ENCODE measurements at places on chromosomes 12 and 14. TPM values are rescaled to one million over a fixed set of nuclear protein-coding genes. Genes with fewer than 3 reads are reported as not detected.

GRCh38 chr12:65891987-65892481 lies 67.8 kb downstream of the HMGA2 start:
- peak overlapping the region; percentile 50 for H3K4me3 ChIP-seq
- peaks cover 8% of the 10 kb centered on the region for H3K36me3 ChIP-seq
- peak; percentile 84 for DNase-seq
- H3K27me3 ChIP-seq = no peaks in the 10 kb centered on the region
- H3K4me1 ChIP-seq = peaks cover 77% of the 10 kb centered on the region

DNA sequence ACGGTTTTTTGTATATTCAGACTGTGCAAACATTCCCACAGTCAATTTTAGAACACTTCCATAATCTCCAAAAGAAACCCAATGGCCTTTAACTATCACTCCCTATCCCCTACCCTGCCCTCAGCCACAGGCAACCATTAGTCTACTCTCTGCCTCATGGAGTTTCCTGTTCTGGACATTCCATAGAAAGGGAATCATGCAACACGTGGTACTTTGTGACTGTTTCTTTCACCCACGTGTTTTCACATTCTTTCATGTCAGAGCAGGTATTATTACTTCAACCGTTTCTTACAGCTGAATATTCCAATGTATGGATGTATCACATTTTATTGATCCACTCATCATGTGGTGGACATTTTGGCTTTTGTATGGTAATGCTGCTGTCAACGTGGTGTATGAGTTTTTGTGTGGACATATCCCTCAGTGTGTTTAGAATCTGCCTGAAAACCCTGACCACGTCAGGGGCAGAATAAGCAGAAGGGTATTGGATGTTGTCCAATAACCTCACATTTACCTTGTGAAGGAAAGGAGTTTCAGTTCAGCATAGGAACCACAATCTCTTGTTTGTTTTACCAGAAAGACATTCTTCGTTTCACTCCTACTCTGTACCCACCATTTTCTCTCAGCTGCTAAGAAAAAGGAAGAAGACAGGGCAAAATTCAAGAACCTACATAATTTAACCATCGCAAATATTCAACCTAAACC lies 107.5 kb upstream of the DYRK2 start:
- no peaks in the 10 kb centered on the region for H3K4me1 ChIP-seq
- H3K4me3 ChIP-seq = no peak overlapping the region
- H3K27ac ChIP-seq = no peak overlapping the region
- no peak for DNase-seq
- H3K27me3 ChIP-seq = no peaks in the 10 kb centered on the region
- H3K36me3 ChIP-seq = no peaks in the 10 kb centered on the region

The CLEC1B gene
- not detected for total RNA-seq

DNA sequence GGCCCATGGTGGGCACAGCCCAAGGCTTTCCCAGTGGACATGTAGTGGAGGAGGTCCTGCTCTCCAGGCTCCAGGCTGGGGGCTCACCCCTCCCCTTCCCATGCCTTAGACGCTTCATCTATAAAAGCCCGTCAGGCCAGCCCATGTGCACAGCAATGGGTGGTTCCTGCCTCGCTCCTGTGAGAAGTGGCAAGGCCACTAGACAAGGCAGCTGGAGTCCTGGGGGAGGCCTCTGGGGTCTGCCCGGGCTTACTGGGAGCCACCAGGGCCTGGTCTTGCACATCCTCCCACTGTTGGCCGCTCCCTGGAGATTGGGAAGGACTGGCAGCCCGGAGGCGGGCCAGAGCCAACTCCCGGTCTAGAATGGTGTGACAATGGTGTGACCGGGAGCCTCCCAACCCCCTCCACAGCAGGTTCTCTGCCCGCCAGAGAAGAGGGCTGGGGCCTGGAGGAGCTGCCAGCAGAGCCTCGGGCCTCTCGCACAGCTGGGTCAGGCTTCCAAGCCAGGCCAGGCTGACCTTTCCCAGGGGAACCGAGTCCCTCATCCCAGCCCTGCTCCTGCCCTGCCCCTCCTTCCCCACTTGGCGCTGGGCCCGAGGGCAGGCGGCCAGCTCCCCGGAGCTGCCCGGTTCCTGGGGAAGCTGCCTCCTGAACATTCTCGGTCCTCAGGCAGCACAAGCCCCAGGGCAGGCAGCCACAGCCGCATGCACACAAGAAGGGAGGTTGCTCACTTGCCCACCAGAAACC lies 97.9 kb downstream of the RFLNA start:
- no peak overlapping the region for H3K4me3 ChIP-seq
- peak; percentile 99 for DNase-seq
- peaks cover 51% of the 10 kb centered on the region for H3K4me1 ChIP-seq
- H3K27me3 ChIP-seq = no peaks in the 10 kb centered on the region
- peak overlapping the region; percentile 86 for H3K27ac ChIP-seq

DNA sequence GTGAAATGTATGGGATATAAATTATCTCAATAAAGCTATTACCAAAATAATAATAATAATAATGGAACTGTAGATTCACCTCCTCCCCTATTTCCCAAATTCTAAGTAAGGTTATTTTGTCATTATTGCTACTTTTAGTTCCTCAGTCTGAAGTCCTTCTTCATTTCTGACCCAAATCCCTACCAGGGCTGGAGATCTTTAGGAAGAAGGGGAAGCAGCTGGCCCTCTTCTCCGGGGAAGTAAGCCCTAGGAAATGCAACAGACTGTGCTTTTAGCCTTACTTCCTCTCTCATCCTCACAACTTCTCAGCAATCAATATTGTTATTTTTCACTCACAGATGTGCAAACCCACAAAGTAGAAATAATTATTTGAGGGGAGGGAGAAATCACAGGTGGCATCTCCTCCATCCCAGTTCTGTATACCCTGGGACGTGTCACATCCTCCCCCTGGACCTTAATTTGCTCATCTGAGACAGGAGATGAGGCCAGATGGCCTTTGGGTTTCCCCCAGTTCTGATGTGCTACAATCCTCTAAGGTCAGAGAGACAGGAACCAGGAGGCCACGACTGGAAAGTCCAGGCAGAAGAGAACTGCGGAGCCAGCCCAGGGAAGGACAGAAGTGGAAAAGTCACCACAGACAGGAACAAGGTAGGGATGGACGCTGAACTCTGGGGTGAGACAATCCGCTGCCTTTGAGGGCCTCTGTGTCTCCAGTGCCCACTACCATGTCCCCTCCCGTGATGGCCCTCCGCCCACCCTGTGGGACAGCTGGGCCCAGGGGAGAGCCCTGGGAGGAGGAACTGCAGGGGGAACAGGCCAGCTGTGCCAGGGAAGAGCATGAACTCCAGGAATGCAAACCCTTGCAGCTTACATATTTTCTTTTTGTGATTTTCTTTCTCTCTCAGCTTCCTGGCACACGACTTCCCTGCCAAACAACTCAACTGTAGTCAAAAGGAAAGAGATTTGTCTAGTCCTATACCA lies 10.6 kb upstream of the TNFRSF1A start:
- peaks cover 2% of the 10 kb centered on the region for H3K27me3 ChIP-seq
- peaks cover 3% of the 10 kb centered on the region for H3K4me1 ChIP-seq
- H3K4me3 ChIP-seq = no peak overlapping the region
- H3K36me3 ChIP-seq = no peaks in the 10 kb centered on the region

The DEGS2 gene
- 0.29 TPM for total RNA-seq

The MYL6B gene
- total RNA-seq = 49.8 TPM

The KCNH3 gene
- total RNA-seq = not detected

DNA sequence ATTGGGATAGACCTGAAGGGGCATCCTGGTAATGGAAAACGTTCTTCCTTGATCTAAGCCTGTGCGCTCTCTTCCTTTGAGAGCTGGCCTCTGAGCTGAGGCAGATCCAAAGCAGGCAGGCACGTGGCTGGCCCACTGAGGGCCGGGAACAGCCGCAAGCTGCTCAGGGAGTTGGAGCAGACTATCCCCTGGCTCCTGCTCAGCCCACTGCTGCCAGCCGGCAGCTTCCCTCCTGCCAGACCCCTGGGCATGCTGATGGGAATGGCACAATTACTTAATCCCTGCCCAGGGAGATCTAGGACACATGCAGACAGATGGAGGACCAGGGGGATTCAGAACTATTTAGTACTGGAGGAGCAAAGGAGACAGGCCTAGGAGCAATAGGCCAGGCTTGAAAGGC lies 14.4 kb downstream of the NEUROD4 start:
- no peak overlapping the region for H3K27ac ChIP-seq
- H3K4me1 ChIP-seq = no peaks in the 10 kb centered on the region
- no peak overlapping the region for H3K4me3 ChIP-seq
- DNase-seq = no peak
- no peaks in the 10 kb centered on the region for H3K36me3 ChIP-seq
- peaks cover 3% of the 10 kb centered on the region for H3K27me3 ChIP-seq

DNA sequence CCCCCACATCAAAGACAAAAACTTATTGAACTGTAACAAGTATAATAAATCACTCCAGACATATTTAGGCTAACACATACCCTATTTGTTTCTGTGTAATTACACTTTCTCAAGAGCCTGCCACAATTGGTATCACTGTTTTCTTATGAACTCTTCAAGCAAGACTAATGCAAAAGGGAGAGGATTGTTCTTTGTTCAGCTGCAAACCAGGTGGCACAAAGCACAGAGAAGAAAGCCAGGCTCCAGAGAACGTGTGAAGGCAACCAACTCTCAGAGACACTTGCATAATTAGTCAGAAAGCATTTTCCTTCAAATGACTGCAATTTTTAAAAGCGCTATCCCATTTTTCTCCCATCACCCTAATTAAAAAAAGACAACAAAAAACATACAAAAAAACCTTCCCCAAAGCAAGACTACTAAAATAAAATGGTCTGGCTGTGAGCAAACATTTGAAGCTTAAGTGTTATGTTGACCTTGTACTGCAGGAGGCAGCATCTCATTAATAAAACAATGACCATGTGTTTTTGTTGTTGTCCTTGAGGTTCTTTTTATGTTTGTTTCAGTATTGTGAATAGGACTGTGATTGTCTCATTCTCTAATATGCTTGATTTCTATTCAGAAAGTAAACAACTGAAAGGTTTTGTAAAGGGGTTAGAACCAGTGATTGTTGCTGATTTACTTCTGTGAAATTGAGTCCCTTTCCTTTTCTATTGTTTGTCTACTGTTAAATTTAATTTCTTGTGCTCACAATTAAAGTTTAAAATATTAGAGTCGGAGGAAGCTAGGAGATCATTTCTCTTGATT lies 452.7 kb upstream of the PDE3A start:
- H3K4me3 ChIP-seq = no peak overlapping the region
- H3K36me3 ChIP-seq = no peaks in the 10 kb centered on the region
- no peak overlapping the region for H3K27ac ChIP-seq
- DNase-seq = no peak

DNA sequence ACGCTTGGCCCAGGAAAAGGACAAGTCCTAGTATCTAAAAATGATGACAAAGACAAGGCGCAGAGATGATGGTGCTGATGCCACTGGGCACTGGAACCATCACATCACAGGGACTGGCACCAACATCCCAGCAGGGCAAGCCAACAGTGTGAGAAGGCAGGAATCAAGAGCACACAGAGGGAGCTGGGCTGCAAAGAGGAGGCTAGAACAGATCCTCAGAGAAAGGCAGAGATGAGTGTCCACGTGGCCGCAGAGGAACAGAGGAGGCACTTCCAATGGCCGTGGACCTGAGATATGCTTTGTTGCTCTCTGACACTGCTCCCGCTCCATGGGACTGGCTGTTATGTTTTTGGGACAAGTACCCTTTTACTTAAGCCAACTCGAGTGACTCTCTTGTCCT lies 17.9 kb downstream of the FOXN3 start:
- no peaks in the 10 kb centered on the region for H3K27me3 ChIP-seq
- H3K4me1 ChIP-seq = no peaks in the 10 kb centered on the region
- H3K27ac ChIP-seq = no peak overlapping the region
- DNase-seq = no peak
- no peaks in the 10 kb centered on the region for H3K36me3 ChIP-seq
- H3K4me3 ChIP-seq = no peak overlapping the region

The GRIP1 gene
- under 0.01 TPM for total RNA-seq

- no peak overlapping the region for H3K4me3 ChIP-seq
- DNase-seq = no peak
- H3K27me3 ChIP-seq = no peaks in the 10 kb centered on the region
- no peaks in the 10 kb centered on the region for H3K36me3 ChIP-seq
Measured at GRCh38 chr12:85152311-85152729, 116.2 kb downstream of the LRRIQ1 start.

The TMPRSS12 gene
- total RNA-seq = not detected

- H3K4me3 ChIP-seq = no peak overlapping the region
- H3K27ac ChIP-seq = no peak overlapping the region
- no peak for DNase-seq
- H3K4me1 ChIP-seq = no peaks in the 10 kb centered on the region
- H3K36me3 ChIP-seq = no peaks in the 10 kb centered on the region
Measured at GRCh38 chr14:87264272-87264785, 728.7 kb downstream of the GALC start.

The CPNE6 gene
- total RNA-seq = not detected

The CLEC6A gene
- not detected for total RNA-seq

The DTD2 gene
- total RNA-seq = 46.0 TPM

- peaks cover 8% of the 10 kb centered on the region for H3K4me1 ChIP-seq
- peaks cover 17% of the 10 kb centered on the region for H3K27me3 ChIP-seq
- no peaks in the 10 kb centered on the region for H3K36me3 ChIP-seq
- H3K4me3 ChIP-seq = peak overlapping the region; percentile 44
- no peak overlapping the region for H3K27ac ChIP-seq
- peak; percentile 92 for DNase-seq
Measured at GRCh38 chr12:124289634-124290600, 5.0 kb upstream of the RFLNA start.

GRCh38 chr12:84696908-84697540 lies 215.6 kb downstream of the SLC6A15 start:
- no peak for DNase-seq
- no peaks in the 10 kb centered on the region for H3K27me3 ChIP-seq
- no peak overlapping the region for H3K4me3 ChIP-seq
- H3K4me1 ChIP-seq = no peaks in the 10 kb centered on the region

GRCh38 chr14:55245657-55246268 lies 25.5 kb upstream of the FBXO34 start:
- H3K27me3 ChIP-seq = peaks cover 40% of the 10 kb centered on the region
- no peak overlapping the region for H3K27ac ChIP-seq
- peak; percentile 77 for DNase-seq
- no peak overlapping the region for H3K4me3 ChIP-seq
- H3K4me1 ChIP-seq = no peaks in the 10 kb centered on the region

DNA sequence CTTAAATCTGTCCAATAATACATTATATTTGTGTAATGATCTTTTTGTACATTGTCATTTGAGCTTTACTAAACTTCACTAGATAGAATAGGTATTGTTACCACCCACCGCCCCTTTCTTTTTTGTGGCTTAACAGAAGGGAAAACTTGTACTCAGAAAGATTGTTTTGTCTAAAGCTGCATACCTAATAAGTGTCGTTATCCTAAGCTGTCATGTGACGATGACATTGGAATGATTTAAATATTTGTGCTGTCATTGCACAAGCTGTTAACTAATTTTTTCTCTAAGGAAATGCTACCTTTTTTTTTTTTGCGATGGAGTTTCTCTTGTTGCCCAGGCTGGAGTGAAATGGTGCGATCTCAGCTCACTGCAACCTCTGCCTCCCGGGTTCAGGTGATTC lies 3.6 kb downstream of the DIP2B start:
- H3K36me3 ChIP-seq = no peaks in the 10 kb centered on the region
- H3K27ac ChIP-seq = no peak overlapping the region
- no peaks in the 10 kb centered on the region for H3K27me3 ChIP-seq

Measured in osteoblast (primary cell).